Activated CD8-positive, alpha-beta T cell treated with anti-CD3 and anti-CD28 coated beads, Interleukin-2, amount 10 ng/mL, durations not matched to agents 7 days and 5 days (primary cell): ENCODE measurements at places on chromosomes 11 and 22. TPM values are rescaled to one million over a fixed set of nuclear protein-coding genes. Genes with fewer than 3 reads are reported as not detected.

DNA sequence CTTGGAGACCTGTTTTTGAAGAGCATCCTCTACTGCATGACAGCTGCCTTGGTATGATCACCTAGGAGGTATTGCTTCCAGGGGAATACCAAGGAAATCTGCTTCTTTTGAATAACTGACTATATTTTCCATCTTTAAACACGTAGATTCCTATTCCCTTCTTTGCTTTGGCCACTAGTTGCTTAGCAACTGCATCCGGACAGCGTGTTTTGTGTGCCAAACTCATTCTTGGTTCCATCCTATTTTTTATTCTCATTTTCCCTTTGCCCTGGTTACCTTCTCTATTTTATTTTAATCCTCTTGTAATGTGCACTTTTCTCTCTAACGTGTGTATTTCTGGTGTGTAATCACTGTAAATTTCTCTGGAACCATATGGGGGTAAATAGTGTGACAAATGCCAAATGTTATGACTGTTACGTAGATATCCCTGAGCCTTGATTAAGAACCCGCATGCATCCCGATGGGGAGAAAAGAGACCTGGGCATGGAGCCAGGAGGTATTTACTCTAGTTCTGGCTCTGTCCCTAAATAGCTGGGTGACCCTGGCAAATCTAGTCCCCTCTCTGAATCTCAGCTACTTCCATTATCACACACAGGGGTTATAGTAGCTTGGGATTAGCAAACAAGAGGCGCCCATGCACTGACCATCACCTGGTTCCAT is 241.7 kb downstream of the MIAT start:
- no peak for DNase-seq

GRCh38 chr22:17917490-17917983 is 106.8 kb downstream of the MICAL3 start:
- DNase-seq, result peak; percentile 42

- DNase-seq, result no peak
These were observed 581 bp upstream of the AP5B1 start for GRCh38 chr11:65781152-65781961.

The NR1H3 gene
- total RNA-seq, result 11.7 TPM

DNA sequence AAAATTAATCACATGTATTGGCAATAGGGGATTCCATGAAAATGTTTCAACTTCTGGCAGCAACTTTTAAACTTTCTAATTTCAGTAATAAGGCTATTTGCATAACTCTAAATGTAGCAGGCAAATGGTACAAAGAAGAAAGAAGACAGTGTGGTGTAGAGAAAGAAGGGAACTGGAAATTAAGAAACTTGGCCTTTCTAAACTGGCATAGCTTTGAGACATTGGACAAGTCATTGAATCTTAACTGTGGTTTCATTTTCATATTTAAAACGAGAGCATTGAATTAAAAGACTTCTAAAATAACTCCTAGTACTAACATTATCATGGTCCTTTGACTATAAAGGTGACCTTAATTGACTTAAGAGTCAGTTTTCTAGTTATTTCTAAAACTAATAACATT is 125.0 kb downstream of the UVRAG start:
- DNase-seq, result no peak

GRCh38 chr11:22581354-22582150 is 44.1 kb downstream of the FANCF start:
- no peak for DNase-seq

GRCh38 chr11:130301002-130301401 is 13.7 kb downstream of the ZBTB44 start:
- no peak for DNase-seq

DNA sequence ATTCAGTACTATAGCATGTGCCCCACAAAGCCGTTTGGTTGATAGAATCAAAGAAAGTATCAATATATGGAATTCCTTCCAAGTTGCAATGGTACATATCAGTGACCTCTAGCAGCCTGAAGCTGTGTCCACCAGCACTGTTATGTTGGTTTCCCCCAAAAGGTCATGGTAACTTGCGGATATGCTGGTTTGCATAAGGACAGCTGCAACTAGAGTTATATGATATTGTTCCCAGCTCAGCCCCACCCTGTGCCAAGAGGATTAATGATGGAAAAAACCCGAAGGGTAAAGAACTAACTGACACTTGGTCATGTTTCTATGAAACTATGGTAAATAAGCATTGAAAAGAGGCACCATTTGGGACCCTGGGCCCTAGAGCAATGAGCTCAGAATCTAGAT is 93.5 kb downstream of the PDHX start:
- DNase-seq, result no peak

DNA sequence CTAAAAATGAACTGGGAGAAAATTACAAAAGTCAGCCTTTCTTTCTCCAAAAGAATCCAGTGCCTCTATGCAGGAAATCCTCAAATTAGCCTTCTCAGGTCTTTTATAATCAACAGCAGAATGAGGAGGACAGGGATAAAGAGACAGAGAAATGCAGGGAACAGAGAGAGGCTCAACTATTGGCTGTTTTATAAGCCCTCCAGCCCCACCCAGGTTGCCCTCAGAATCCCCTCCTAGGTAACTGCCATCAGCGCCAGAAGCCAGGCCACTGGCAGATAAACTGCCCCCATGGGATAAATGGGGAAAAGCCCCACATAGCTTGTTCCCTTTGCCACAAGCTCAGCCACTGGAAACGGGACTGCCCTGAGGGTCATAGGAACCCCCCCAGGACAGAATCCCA is 10.9 kb upstream of the HMOX1 start:
- no peak for DNase-seq

The C22orf42 gene
- not detected for total RNA-seq

DNA sequence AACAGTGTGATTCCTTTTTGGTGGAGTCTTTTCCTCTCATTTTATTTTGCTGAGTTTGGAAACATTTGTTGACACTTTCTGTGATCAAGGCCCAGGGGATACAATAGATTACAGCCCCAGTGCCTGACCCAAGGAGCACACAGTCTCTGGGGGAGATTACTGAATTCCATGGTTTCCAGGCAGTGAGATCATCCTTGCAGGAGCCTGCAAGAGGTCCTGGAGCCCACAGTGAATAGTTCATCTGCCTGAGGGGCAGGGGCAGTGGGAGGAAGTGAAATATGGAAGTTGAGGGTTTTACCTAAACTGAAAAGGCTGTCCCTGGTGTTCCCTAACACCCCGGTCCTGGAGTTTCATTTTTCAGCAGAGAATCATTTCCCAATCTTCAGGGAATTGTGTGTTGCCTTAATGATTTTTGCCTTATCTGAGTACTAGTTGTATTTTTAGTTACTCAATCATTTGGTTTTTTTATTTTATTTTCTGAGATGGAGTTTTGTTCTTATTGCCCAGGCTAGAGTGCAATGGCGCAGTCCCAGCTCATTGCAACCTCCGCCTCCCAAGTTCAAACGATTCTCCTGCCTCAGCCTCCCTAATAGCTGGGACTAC is 7.7 kb downstream of the CCS start:
- DNase-seq, result no peak
